ENCODE measurements at places on chromosomes 11 and 22.

GRCh38 chr11:35483131-35483820 is 42.1 kb downstream of the PAMR1 start:
- DNase-seq: no peak

- no peak for DNase-seq
Observed at GRCh38 chr11:27456795-27457329, 15.7 kb downstream of the LGR4 start.

- no peak for DNase-seq
Observed at GRCh38 chr11:120563703-120564572, 52.4 kb downstream of the GRIK4 start.

DNA sequence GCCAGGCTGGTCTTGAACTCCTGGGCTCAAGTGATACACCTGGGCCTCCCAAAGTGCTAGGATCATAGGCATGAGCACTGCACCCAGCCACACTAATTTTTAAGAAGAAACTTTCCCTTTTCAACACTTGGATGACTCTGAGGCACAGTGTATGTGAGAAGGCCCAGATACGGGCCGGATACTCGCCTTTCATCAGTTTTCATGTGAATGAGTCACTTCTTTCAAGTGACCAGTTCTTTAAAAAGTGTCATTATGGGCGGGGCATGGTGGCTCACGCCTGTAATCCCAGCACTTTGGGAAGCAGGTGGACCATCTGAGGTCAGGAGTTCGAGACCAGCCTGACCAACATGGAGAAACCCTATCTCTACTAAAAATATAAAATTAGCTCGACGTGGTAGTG is 120.8 kb downstream of the CTTN start:
- DNase-seq: no peak

- no peak for DNase-seq
Observed at GRCh38 chr11:87266751-87267150, 229.0 kb downstream of the TMEM135 start.

GRCh38 chr11:80309301-80309700 is 868.5 kb upstream of the TENM4 start:
- DNase-seq: no peak

GRCh38 chr22:37661160-37661924 is 2.8 kb downstream of the PDXP start:
- DNase-seq: no peak

DNA sequence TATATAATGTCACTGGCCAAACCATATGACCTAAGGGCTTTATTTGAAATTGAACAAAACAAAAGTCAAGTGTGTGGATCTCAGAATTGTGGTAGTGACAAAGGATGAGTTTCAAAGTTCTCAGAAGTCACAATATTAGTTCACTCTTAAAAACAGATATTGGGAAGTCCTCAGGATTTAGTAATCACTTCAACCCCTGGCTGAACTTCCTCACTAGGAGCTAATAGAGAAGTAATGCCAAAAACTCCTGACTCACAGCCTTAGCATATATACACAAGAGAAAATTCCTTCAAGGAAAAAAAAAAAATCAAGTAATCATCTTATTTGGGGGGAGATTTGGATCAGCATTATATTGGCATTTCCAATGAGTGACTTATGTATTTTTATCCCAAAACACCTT is 75.6 kb upstream of the APOA1 start:
- DNase-seq: no peak

GRCh38 chr22:38638728-38639127 is 17.5 kb downstream of the FAM227A start:
- DNase-seq: no peak

GRCh38 chr11:17803754-17804334 is 69.3 kb downstream of the KCNC1 start:
- DNase-seq: no peak

Measured in activated CD4-positive, alpha-beta T cell treated with anti-CD3 and anti-CD28 coated beads for 24 hours (primary cell).